ENCODE measurements at places on chromosomes 7 and 10.
A peak's percentile ranks its signal among the peaks of the same experiment; 100 is the strongest.

DNA sequence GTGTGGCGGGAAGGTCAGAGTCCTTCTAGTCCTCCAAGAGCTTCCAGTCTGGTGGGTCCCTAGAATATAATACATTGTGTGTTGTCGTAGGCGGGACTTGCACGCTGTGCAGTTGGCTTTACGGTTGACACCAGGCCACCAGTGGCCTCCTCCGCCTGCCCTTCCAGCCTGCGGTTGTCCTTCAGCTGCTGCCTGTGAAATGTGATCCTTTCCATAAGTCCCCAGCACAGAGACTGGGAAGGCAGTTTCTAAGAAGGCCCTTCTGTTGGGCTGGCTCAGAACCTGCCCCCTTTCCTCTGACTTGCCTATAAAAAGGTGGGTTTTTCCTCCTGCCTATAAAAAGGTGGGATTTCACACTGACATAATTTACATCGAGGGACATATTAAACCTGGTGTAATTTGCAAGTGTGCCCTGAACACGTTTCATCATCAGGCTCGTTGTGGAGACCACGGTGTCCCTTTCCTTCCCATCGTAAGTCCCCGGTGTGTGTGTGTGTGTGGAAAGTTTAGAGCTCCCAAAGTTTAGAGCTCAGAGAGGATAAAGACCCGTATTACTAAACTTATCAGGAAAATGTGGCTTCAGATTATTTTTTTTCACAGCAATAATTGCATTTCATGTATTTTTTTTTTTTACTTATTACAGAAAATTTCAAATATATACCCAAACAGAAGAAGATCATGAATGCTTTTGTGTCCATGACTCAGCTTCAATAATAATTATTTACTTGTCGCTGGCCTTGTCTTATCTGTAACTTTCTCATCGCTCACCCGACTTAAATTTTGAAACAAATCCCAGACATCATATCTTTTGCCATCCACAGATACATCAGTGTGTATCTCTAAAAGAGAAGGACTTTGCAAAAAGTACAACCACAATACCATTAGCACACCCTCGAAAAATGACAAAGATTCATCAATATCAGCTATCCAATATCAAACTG, 45.1 kb downstream of the CUX1 start:
- no peak for DNase-seq

DNA sequence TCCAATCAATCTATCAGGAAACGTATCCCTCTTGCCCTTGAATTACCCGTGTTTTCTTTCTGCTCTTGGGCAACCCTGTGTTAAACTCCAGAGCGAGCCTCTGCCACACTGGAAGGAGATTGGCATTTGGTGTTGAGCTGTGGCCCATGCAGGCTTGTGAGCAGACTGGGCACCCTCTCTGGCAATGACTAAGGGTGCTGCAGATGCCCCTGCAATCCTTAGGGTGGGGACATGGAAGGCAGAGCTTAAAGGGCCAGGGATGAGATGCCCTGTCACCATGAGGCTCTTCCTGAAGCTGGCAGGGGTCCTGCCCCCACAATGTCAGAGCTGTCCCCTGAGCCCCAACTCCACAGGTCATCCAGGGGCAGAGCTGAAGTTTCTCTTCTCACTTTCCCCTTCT, 19.5 kb upstream of the FAM180A start:
- no peak for DNase-seq

DNA sequence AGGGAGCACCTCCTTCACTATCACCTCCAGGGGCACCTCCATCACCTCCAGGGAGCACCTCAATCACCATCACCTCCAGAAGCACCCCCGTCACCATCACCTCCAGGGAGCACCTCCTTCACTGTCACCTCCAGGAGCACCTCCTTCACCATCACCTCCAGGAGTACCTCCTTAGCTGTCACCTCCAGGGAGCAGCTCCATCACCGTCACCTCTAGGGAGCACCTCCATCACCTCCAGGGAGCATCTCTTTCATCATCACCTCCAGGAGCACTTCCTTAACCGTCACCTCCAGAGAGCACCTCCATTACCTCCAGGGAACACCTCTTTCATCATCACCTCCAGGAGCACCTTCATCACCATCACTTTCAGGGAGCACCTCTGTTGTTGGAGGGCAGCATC, 103.0 kb downstream of the DNAJB6 start:
- DNase-seq: no peak

DNA sequence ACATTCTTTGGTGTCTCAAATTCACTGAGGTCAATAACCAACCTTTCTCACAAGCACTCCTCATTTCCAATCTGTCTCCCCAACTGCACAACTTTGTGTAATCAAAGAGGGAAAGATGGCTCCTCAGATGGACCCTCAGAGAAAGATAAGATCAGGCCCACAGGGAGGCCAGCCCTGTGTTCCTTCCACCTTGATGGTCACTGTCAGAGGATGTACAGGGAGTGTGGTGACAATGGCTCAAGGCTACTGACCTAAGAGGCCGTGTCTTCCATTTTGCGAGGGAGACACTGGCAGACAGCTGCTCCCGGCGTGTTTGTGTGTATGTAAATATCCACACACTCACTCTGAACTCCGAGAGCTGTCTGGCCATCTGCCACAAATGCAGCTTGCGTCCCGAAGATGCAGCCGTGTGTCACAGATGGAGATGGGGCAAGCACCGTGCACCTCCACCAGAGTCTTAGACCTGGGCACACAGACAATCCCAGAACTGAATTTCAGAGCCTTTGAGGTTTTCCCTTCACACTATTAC, 712.1 kb upstream of the NRP1 start:
- DNase-seq: no peak

GRCh38 chr10:122239578-122240257, 31.4 kb upstream of the BTBD16 start:
- peak; percentile 90 for DNase-seq

DNA sequence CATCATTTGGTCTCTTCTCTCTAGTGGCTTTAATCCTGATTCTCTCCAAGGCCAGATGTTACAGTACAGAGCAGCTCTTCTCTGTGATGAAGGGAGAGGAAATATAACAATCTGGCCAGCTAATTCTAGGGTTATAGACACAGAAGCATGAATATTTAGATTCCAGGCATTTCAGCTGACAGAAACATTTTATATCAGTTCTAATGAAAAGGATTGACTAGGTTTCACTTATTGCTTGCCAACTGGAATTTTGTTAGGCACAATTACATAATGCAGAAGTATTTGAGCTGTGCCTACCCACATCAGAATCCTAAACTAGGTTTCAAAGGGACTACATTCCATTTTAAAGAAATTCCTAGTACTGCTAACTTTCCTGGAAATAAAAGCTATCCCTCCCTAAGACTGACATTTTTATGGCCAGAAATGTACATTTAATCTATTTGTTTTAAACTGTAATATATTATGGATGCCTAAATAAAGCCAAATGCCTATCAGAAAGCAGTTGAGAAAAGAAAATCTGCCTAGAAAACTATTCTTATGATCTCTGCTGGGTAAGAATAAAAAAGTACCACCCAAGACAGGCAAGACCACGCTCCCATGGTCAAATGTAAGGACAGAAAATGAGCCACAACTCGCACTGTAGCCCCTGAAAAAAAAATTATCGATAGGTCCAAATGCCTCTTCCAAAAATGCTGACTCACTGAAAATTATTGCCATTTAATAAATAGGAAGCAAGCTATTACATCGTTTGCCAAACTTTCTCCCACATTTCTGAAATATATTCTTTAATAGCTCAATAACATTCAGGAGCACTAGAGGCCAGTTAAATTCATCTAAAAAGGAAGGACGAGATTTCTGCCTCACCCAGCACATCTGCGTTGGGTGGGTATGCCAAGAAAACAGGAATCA, 498.1 kb downstream of the KCNMA1 start:
- no peak for DNase-seq

GRCh38 chr10:501596-501995, 187.9 kb downstream of the DIP2C start:
- no peak for DNase-seq

- DNase-seq: no peak
These were observed 45.8 kb downstream of the ZNF800 start for GRCh38 chr7:127346575-127347256.

- DNase-seq: no peak
These were observed 10.5 kb downstream of the ST8SIA6 start for GRCh38 chr10:17443707-17444387.

DNA sequence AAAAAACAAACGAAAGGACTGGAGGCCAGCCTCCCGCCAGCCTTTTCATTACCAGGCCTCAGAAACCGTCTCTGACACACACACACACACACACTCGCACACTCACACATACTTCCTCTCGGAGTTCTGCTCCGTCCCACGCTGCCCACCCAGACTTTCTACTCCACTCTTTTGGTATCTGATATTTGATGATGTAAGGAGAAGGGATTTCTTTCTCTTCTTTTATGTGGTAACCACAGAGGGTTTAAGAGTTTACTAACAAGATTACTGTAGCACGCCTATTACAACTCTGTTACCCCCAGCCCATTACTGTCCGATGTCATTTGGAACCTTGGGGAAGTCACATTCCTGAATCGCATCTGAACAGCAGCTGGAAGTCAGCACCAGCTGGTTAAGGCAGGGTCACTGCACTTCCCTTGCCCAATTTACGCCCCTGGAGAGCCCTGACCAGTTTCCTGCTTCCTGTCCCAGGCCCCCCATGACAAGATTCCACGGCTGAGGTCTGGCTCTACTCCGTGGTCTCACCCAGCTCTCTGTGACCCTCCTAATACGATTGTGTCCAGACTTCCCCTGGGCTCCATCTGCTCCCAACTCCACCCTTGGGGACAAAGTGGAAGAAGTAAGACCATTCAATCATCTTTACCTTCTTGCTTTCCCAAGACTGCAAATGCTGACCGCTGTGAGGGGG, 1.1 kb downstream of the DENND2A start:
- peak; percentile 38 for DNase-seq

DNA sequence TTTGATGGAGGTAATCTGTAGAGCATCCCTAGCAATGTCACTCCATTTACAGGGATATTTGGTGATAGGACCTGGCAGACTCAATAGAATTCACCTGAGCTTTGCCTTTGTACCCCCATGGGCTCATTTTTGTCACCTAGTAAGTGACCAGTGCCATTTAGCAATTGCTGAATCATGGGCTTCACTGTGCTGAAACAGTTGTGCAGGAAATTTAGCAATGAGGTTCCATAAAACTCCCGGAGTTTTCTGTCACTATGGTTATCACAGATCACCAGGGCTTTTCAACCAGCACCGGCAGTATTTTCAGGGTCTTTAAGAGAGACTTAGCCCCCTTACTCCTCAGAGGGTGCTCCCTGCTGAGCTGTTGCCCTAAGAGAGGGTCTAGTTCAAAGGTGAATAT, 40.2 kb downstream of the FAS start:
- DNase-seq: no peak

- no peak for DNase-seq
These were observed 283.7 kb upstream of the FZD1 start for GRCh38 chr7:90980545-90980944.

GRCh38 chr7:101156866-101157589, 2.8 kb downstream of the AP1S1 start:
- DNase-seq: no peak

- DNase-seq: no peak
These were observed 563.2 kb downstream of the DNAJB6 start for GRCh38 chr7:157900011-157900410.

DNA sequence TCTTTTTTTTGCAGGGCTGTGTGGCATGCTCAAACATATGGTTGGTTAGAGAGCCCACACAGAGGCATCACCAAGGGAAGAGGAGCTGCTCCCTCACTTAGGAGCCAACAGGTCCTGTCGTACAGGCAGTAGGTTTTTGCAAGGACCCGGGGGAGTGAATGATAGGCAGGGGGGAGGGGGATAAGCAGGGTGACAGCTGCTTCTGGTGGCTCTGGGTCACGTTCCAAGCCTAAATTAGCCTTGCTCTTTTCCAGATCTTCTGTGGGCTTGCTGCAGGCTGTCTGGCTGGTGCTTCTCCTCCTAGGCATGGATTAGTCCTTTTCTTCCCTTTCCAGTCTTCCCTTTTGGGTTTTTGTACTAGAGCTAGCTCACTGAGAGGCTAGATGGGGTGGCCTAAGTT, 117.7 kb upstream of the PODXL start:
- no peak for DNase-seq

- DNase-seq: no peak
These were observed 82.9 kb downstream of the PRTFDC1 start for GRCh38 chr10:24869354-24870015.

DNA sequence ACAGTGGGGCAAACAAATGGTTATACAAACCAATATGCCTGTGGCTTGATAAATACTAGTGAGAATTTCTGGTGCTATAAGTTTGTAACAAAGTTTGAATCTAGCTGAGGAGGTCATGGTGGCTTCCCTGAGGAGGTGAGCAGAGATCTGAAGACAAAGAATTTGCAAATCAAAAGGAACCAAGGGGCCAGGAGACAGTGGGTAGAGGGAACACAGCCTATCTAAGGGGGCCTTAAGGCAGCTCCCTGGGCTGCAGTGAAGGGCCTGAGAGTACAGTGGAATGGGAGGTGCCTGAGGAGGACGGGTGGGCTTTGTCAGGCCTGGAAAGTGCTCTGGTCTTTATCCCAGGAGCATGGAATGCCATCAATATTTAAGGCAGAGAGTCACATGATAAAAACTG, 21.8 kb downstream of the RNF133 start:
- no peak for DNase-seq

GRCh38 chr7:47576866-47577306, 5.0 kb downstream of the TNS3 start:
- no peak for DNase-seq

DNA sequence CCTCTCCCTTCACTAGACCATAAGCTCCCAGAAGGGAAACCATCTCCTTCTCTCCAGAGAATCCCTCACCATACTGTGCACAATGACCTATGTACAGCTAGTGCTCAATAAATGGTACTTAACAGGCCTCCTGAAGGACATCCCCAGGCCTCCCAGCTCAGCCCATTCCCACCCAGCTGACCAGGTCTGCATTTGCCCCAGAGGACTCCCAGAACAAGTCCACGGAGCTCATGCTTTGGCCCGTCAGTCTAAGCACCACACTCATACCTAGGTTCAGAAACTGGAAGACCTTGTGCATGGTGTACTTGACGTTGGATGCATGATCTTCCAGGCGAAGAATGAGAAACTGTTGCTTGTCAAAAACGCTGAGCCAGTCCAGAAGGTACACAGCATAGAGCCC, 81.3 kb downstream of the CHST15 start:
- DNase-seq: no peak

GRCh38 chr7:20330928-20331909, 519 bp downstream of the ITGB8 start:
- peak; percentile 59 for DNase-seq

GRCh38 chr10:90944749-90945148, 23.9 kb upstream of the ANKRD1 start:
- no peak for DNase-seq

GRCh38 chr7:67788669-67789068, 792.0 kb downstream of the TYW1 start:
- DNase-seq: peak; percentile 72

DNA sequence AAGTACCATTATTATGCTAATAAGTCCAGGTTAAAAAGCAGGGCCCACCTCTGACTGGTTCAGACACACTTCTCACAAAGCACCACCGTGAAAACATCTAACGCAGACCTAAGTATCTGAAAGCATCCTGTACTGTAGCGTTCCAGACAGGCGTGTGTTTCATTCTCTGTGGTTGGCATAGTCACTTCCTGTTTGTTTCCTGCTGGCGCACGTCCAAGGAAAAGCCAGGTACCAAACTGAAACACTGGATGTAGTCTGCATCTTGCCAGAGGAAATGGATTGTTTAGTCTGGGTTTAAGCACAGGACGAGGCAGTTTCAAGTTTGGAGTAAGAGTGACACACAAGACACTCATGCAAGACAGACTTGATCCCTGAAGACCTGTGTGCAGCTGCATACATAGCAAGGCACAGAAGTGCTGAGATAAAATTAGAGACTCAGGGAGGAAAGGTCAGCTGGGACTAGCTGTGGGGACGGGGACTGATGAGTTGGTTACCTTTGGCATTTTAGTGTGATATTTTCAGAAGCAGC, 23.3 kb downstream of the BPGM start:
- DNase-seq: peak; percentile 31

Data from AG20443 (cell line).